ENCODE measurements at places on chromosomes 4 and X.

GRCh38 chrX:97639526-97639925 lies 755.8 kb downstream of the RPA4 start:
- no peak for DNase-seq

GRCh38 chr4:39469429-39470077 lies 10.7 kb downstream of the LIAS start:
- peak; percentile 86 for DNase-seq

DNA sequence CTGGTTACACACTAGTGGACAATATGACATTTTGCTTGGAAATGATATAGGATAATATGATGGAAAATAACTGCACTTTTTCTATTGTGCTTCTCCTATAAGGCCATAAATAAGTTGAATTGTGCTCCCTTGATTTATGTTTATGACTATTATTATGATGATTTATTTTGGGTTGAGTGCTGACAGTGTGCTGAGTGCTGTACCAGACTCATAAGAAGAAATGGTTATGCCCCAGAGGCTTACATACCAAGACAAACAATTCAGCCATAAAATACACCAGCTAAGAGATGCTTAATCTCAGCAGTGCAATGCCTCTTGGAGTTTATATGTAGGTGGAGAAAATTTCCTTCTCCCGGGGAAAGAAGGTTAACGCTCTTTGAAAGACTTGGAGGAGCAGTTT lies 199.8 kb upstream of the NOCT start:
- DNase-seq: no peak

DNA sequence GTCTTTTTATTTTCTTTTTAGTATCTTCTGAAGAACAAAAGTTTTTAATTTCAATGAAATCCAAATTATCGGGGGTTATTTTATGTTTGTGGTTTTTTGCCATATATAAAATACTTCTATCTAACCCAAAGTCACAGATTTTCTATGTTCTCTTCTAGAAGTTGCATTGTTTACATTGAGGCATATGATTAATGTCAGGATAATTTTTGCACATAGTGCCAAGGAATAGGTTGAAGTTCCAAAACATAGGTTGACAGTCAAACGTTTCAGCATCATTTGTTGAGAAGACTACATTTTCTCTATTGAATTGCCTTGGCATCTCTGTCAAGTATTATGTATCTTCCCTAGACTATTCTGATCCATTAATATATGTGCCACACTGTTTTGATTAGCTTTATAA lies 64.5 kb downstream of the ANKRD17 start:
- peak; percentile 12 for DNase-seq

- peak; percentile 18 for DNase-seq
Measured at GRCh38 chr4:52142816-52143215, 91.7 kb downstream of the SPATA18 start.

GRCh38 chr4:101599620-101600019 lies 190.9 kb upstream of the BANK1 start:
- DNase-seq: peak; percentile 53

DNA sequence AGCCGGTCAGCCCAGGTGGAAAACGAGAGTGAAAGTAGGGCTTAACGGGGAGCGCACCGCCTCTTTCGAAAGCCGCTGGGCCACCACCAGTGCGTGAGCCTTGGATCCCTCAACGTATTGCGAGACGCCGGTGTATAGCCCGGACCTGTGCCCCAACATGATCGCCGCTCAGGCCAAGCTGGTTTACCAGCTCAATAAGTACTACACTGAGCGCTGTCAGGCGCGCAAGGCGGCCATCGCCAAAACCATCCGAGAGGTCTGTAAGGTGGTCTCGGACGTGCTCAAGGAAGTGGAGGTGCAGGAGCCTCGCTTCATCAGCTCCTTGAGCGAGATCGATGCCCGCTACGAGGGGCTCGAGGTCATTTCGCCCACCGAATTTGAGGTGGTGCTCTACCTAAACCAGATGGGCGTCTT lies 929 bp downstream of the MAB21L2 start:
- peak; percentile 28 for DNase-seq

- peak; percentile 60 for DNase-seq
Measured at GRCh38 chr4:27861381-27861787, 1000.7 kb downstream of the STIM2 start.

DNA sequence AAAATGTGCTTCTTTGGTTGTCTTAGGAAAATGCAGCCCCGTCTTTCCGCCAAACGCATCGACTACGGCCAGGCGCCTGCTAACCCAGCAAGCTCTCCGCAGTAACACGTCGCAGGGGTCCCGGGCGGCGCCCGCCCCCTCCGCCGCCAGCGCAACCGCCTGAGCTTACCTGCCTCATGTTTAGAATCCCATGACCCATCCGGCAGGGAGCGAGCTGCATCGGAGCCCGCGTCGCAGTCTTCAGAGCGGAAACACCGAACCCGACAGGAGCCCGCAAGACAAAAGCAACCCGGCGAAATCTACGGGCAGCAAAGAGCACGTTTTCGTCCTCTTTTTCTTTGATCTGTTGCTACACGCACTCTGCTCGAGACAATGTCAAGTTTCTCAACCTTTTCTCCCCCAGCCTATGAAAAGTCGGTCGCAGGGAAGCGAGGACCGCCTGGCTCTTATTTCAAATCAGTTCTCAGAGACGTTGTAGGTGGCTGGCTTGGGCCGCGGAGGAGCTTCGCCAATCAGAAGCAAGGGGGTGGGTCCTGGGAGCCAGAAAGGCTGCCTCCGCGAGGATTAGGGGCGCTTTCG lies at the start of gene MID1:
Gene MID1, minus strand, starts transcription at position 465 of the 579 bp plus-strand sequence. CDS start 53,038 bp downstream, outside the sequence.
- peak; percentile 82 for DNase-seq

DNA sequence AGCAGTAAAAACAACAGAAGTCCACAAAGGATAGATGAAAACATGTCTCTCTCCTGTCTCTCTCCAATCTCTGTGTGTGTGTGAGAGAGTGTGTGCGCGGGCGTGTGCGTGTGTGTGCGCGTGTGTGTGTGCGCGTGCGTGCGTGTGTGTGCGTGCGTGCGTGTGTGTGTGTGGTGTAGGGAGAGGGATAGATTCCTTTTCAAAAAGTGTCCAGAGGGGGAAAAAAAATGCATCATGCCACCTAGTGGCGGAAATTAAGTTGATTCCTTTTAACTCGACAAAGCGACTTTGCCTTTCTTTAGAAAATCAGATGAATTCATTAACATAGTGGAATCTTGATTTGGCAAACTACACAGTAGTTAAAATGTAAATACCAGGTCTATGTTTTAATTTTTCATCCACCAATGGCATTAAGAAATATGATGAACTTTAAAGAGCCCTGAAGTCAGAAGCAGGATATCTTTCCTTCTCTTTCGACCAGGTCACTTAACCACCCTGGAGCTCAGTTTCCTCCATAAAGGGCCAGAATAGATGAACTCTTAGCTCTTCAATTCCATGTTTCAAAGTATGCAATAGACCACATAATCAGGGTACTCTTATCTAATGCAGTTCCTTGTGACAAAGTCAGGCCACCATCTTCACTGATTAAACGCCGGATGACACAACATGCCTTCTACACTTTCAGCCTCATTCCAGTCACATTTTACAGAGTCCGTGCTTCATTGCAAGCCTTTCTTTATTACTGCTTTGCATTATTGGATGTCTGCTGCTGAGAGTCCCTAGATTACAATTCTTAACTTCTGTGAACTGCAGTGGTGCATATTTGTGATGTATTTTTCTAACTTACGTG lies 162.8 kb downstream of the FBXO8 start:
- peak; percentile 80 for DNase-seq

DNA sequence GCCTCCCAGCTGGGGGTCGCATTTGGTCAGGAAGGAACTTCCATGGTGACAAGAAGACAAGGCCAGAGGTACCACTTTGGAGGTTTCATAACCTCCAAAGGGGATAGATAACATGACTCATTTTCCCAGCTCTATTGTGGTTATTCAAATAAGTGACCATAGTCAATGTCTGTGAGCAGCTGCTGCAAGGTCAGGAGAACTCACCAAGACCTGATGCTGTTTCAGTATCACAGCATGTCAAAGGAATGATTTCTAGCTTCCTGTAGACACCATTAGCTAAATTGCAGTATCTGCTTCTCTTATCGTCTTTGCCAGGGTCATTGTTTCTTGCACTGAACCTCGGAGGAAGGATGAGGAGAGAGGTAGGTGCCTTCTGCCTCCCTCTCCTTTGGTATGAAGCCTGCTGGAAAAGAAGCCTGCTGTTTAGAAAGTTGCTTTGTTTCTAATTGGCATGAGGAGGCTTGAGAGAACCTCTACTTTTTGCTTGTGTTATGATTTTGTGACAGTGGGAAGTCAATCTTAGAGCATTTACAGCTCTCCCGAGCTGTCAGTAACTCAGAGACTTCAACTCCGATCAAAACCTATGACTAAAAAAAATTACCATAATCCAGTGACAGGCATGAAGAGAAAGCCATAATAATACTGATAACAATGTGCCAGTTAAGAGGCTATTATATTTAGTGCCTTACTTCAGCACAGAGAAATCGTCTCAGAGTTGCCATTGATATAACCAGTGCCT lies 38.0 kb upstream of the GATB start:
- DNase-seq: no peak

GRCh38 chr4:112807083-112807482 lies 170.1 kb downstream of the LARP7 start:
- DNase-seq: no peak

- peak; percentile 21 for DNase-seq
Measured at GRCh38 chrX:102745857-102746584, 25.5 kb downstream of the GPRASP3 start.
